Activated CD8-positive, alpha-beta memory T cell treated with anti-CD3 and anti-CD28 coated beads, Interleukin-2, amount 10 ng/mL, durations not matched to agents 7 days and 5 days (primary cell): ENCODE measurements at places on chromosomes 16 and 17. TPM values are rescaled to one million over a fixed set of nuclear protein-coding genes. Genes with fewer than 3 reads are reported as not detected.

- DNase-seq, result peak; percentile 45
- H3K27ac ChIP-seq, result peak overlapping the region; percentile 85
- H3K27me3 ChIP-seq, result peaks cover 2% of the 10 kb centered on the region
- H3K4me1 ChIP-seq, result peaks cover 81% of the 10 kb centered on the region
Observed at GRCh38 chr17:36196131-36196486, 449 bp downstream of the CCL3L1 start.

DNA sequence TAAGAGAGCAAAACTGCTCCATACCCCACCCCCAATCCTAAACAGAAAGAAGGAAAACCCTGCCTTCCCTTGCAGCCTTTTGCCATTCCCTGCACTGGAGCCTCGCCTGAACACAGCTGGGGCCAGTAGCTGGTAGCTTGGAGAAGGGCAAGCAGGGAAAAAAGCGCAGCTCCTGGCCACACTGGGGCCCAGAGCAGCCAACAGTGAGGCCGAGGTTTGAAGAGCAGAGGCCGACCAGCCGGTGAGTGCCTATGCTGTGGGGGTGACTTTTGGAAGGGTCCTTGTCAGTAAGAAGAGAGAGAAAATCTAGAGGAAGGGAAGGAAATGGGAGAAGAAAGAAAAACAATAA is 3.2 kb upstream of the HOXB9 start:
- no peak for DNase-seq
- H3K27me3 ChIP-seq, result peaks cover 73% of the 10 kb centered on the region
- H3K4me3 ChIP-seq, result no peak overlapping the region

TNFRSF13B gene
- not detected for total RNA-seq

GRCh38 chr16:82748026-82748425 is 121.3 kb downstream of the CDH13 start:
- no peak for DNase-seq
- no peak overlapping the region for H3K4me3 ChIP-seq
- H3K4me1 ChIP-seq, result peaks cover 12% of the 10 kb centered on the region
- no peaks in the 10 kb centered on the region for H3K36me3 ChIP-seq

CDH11 gene
- not detected for total RNA-seq

SLC16A13 gene
- total RNA-seq, result 19.0 TPM

GRCh38 chr17:49696233-49696761 is 11.5 kb downstream of the SLC35B1 start:
- H3K27me3 ChIP-seq, result no peaks in the 10 kb centered on the region
- H3K4me3 ChIP-seq, result peak overlapping the region; percentile 36
- peaks cover 10% of the 10 kb centered on the region for H3K36me3 ChIP-seq
- H3K27ac ChIP-seq, result peak overlapping the region; percentile 83
- DNase-seq, result peak; percentile 92
- H3K4me1 ChIP-seq, result peaks cover 33% of the 10 kb centered on the region
